ENCODE measurements at places on chromosomes 1 and 21. TPM values are rescaled to one million over a fixed set of nuclear protein-coding genes. Genes with fewer than 3 reads are reported as not detected.
A peak's percentile ranks its signal among the peaks of the same experiment; 100 is the strongest.

Gene GABPB2
- total RNA-seq: 14.9 TPM

Gene DMRTA2
- not detected for total RNA-seq

Gene RAP1GAP
- 0.97 TPM for total RNA-seq

Gene ANGPTL7
- not detected for total RNA-seq

Gene ARHGAP30
- not detected for total RNA-seq

Gene SPATA45
- total RNA-seq: not detected

Gene LCE2A
- 9.9 TPM for total RNA-seq

Gene C1orf87
- total RNA-seq: not detected

Gene CFHR3
- not detected for total RNA-seq

DNA sequence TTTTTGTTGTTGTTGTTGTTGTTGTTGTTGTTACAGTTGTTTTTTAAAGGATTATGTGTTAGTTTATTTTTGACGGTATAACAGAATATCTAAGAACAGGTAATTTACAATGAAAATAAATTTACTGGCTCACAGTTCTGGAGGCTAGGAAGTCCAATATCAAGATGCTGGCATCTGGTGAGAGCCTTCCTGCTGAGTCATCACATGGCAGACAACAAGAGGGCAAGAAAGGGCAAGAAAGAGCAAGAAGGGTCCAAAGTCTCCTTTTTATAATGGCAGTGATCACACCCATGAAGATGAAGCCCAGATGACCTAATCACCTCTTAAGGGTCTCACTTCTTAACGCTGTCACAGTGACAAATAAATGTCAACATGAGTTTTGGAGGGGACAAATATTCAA lies 142.1 kb downstream of the NEGR1 start:
- H3K27ac ChIP-seq: no peak overlapping the region
- no peaks in the 10 kb centered on the region for H3K36me3 ChIP-seq
- no peak overlapping the region for H3K4me3 ChIP-seq
- no peak for DNase-seq

GRCh38 chr1:223665592-223666312 lies at the start of gene CAPN8:
Gene CAPN8, minus strand, starts transcription at chr1:223665701. Its CDS starts 55 bp downstream, at chr1:223665646.
- H3K4me1 ChIP-seq: no peaks in the 10 kb centered on the region
- no peak within 1 kb of the TSS for H3K27ac ChIP-seq
- H3K36me3 ChIP-seq: no peaks in the 10 kb centered on the region
- no peak within 1 kb of the TSS for H3K4me3 ChIP-seq

DNA sequence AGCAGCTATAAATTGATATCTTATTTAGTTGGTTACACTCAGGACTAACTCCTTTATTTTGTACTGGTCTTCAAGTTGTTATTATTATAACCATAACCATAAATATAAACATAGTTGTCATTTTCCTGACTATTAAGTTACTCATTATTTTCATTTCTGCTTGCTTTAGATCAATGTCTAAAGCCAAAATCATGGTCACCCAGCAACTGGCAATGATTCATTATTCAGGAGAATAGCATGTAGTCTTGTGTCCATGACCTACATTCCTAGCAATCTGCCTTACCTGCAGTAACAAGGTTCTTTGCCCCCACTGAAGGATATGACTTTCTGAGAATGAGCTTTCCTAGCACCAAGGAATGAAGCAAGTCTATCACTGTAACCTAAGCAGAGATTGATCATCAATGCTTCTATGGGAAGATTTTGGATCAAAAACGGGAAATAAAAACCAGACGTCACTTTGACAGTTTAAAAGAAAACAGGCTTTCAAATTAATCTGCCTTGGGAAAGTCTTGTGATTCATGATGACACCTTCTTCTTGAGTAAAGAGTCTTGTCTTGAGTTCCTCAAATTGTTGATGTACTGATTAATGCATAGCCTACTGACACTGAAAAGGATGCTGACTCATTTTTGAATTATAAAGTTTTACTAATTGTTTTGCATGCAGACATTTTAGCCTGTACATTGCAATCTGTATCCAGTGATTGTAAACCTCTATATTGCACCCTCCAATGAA lies 203.3 kb upstream of the IVNS1ABP start:
- no peaks in the 10 kb centered on the region for H3K27me3 ChIP-seq
- H3K36me3 ChIP-seq: no peaks in the 10 kb centered on the region
- peaks cover 15% of the 10 kb centered on the region for H3K4me1 ChIP-seq
- H3K4me3 ChIP-seq: no peak overlapping the region
- peak; percentile 49 for DNase-seq

DNA sequence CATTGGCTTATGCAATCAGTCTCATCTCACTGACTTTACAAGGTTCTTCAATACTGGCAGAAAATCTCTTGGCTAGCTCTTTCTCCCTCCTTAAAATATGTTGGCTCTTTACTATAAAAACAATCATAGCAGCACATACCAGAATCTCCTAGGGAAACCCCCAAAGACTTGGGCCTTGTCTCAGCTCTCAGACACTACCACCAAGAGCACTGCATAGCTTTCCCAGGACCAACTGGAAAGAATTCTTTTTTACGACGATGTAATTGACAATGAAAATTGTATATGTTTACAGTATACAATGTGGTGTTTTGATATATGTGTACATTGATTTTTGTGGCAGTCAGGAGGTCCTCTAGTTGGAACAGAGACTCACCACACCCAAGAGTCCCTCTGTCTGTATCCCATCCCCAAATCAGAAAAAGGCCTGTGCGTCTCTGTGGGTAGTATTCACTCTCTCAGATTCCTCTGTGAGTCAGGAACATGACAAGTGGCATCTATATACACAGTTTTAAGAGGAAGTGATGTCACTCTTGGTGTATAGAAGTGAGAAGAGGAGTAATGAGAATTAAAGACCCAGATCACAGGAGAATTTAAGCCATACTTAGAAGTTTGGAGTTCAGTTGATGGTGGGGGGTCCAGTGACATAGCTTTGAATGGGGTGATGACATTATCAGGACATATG lies 21.1 kb downstream of the SMAP2 start:
- peaks cover 16% of the 10 kb centered on the region for H3K4me1 ChIP-seq
- H3K27me3 ChIP-seq: no peaks in the 10 kb centered on the region
- H3K27ac ChIP-seq: no peak overlapping the region

DNA sequence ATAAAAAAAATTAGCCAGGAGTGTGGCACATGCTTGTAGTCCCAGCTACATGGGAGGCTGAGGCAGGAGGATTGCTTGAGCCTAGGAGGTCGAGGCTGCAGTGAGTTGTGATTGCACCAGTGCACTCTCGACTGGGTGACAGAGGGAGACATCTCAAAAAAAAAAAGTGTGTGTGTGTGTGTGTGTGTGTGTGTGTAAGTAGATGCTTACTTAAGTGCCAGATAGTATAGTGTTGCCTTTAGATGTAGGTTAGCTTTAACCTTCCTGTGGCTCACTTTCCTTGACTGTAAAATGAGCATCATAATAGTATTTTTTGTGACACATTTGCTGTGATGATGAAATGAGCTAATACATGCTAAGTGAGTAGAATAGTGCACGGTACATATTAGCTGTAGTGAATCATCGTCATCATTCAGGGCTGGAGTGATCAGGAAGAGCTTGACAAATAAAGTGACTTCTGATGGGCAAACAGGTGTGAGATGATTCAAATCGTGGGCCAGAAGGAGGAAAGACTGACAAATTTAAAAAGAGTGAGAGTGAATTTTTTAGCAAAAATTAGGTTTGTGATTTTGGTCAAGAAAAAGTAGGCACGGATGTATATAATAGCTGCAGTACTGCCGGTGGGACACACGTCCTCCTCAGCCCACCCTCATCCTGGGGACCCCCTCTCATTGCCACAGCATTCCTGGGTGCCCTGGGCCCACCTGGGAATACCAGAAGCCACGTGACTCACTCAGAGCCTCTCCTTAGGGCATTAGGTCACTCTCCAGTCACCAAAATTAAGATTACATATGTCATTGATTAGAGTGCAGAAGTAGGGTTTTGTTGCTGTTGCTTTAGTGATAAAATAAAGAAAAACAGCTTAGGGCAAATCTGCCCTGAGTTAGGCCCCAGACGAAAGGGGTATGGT lies 33.9 kb downstream of the EIF2D start:
- no peak overlapping the region for H3K27ac ChIP-seq
- H3K36me3 ChIP-seq: no peaks in the 10 kb centered on the region
- H3K27me3 ChIP-seq: no peaks in the 10 kb centered on the region
- H3K4me1 ChIP-seq: peaks cover 15% of the 10 kb centered on the region

GRCh38 chr1:38092256-38092655 lies 45.7 kb upstream of the POU3F1 start:
- no peak for DNase-seq
- peaks cover 54% of the 10 kb centered on the region for H3K27me3 ChIP-seq
- H3K36me3 ChIP-seq: no peaks in the 10 kb centered on the region
- H3K27ac ChIP-seq: no peak overlapping the region
- no peak overlapping the region for H3K4me3 ChIP-seq

GRCh38 chr1:35046730-35047129 lies 15.0 kb upstream of the ZMYM6 start:
- H3K4me3 ChIP-seq: no peak overlapping the region
- peaks cover 15% of the 10 kb centered on the region for H3K4me1 ChIP-seq
- DNase-seq: no peak
- H3K36me3 ChIP-seq: no peaks in the 10 kb centered on the region
- no peaks in the 10 kb centered on the region for H3K27me3 ChIP-seq

DNA sequence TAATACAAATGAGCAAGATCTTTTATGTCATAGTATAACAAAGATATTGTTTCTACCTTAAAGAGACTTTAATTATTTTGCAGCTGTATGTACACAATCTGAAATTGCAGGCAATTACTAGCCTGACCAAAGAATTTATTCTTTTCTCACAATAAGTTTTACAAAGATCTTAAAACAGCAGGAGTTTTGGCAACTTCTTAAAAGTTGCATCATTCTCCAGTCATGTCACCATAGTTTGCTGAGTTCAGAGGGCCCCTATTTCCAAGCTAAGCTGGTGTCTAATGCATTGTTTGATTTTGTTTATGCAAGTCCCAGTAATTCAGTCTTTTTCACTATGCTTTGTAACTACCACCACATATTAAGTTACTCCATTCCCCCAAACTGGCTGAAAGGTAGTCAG lies 114.8 kb downstream of the DNAH14 start:
- peak; percentile 33 for DNase-seq
- H3K27me3 ChIP-seq: no peaks in the 10 kb centered on the region
- H3K4me3 ChIP-seq: no peak overlapping the region
- no peaks in the 10 kb centered on the region for H3K4me1 ChIP-seq
- no peak overlapping the region for H3K27ac ChIP-seq

DNA sequence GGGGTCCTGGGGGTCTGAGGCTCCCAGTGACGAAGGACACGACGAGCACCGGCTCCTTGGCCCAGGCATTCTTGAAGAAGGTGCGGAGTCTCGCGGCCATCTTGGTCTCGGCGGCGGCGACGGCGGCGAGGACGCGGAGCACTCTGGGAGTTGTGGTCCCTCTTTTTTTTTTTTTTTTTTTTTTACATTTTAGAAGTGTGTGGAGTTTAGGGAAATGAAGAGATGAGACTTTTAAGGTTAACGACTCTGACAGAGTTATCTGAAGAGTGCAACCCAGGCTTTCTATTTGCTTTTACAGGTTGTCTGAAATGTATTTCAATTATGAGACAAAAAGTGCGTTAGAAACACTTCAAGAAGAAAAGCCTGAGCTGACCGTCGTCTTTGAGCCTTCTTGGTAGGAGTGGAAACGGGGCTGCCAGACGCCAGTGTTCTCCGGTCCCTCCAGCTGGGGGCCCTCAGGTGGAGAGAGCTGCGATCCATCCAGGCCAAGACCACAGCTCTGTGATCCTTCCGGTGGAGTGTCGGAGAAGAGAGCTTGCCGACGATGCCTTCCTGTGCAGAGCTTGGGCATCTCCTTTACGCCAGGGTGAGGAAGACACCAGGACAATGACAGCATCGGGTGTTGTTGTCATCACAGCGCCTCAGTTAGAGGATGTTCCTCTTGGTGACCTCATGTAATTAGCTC lies 9.7 kb downstream of the OR2B11 start:
- DNase-seq: peak; percentile 80
- H3K4me3 ChIP-seq: peak overlapping the region; percentile 80
- no peaks in the 10 kb centered on the region for H3K4me1 ChIP-seq
- H3K27me3 ChIP-seq: no peaks in the 10 kb centered on the region
- no peak overlapping the region for H3K27ac ChIP-seq

DNA sequence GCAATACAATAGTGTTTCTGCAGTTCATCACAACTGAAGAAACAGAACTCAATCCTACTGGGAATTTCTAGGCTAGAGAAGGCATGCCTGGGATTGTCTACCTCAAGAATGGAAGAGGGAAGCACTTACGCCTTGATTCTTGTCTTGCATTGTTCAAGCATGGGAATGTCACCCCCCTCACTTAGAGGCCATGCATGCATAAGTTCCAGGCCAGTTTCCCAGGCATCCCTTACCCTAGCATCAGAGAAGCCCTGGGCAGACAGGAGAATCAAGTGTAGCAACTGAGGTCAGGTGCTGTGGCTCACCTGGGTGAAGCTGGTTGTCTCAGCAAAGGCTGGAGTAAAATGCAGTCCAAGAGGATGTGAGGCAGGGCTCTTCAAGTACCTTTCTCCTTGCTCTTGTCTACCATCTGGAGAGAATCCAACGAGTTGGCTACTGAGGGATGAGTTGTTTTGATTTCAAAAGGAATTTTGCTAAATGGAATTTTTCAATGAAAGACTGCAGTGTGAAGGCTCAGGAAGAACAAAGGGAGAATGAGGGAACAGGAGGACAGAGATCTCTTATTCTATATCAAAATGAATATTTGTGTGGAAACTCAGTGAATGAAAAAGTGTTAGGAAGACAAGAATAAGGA lies 174.3 kb downstream of the NEK7 start:
- no peaks in the 10 kb centered on the region for H3K36me3 ChIP-seq
- peak; percentile 49 for DNase-seq
- peaks cover 17% of the 10 kb centered on the region for H3K4me1 ChIP-seq

GRCh38 chr1:169872906-169873305 lies 20.8 kb downstream of the SCYL3 start:
- peak; percentile 34 for DNase-seq
- H3K36me3 ChIP-seq: peaks cover 68% of the 10 kb centered on the region
- peaks cover 27% of the 10 kb centered on the region for H3K4me1 ChIP-seq
- no peak overlapping the region for H3K4me3 ChIP-seq
- H3K27ac ChIP-seq: peak overlapping the region; percentile 82

- no peaks in the 10 kb centered on the region for H3K36me3 ChIP-seq
- no peaks in the 10 kb centered on the region for H3K27me3 ChIP-seq
- H3K4me3 ChIP-seq: no peak overlapping the region
- H3K27ac ChIP-seq: no peak overlapping the region
- DNase-seq: no peak
Observed at GRCh38 chr1:86052948-86053698, 103.4 kb downstream of the COL24A1 start.

GRCh38 chr1:44084998-44085675 lies 33.5 kb upstream of the KLF17 start:
- no peaks in the 10 kb centered on the region for H3K36me3 ChIP-seq
- DNase-seq: peak; percentile 83
- peak overlapping the region; percentile 40 for H3K27ac ChIP-seq
- no peak overlapping the region for H3K4me3 ChIP-seq

DNA sequence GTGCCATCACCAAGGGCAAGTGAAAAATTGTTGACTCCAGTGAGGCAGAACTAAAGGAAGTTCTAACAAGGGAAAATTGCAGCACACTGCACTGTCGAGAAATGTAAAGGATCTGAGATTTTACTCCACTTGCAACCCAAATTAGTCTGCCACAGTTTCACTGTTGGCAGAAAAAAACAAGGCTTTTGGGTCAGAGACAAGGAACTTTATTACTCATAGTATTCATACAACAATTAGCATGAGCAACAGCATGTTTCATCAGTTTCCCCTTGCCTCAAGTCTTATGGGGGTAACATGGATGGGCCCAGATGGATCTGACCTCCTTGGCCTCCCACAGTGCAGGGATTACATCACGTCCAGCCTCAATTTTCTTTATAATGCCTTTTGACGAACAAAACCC lies 125.3 kb downstream of the LTN1 start:
- H3K27ac ChIP-seq: peak overlapping the region; percentile 48
- H3K4me3 ChIP-seq: no peak overlapping the region
- DNase-seq: peak; percentile 62
- peaks cover 18% of the 10 kb centered on the region for H3K4me1 ChIP-seq
- H3K36me3 ChIP-seq: no peaks in the 10 kb centered on the region

Data from GM23248 (cell line).